Left cardiac atrium (tissue), 4 donors: ENCODE measurements at places on chromosomes 7 and 10. TPM values are rescaled to one million over a fixed set of nuclear protein-coding genes. Genes with fewer than 3 reads are reported as not detected.

The RBAK gene
- 10.6 TPM for total RNA-seq

The ABCA13 gene
- total RNA-seq: 0.05 TPM

The OPALIN gene
- total RNA-seq: not detected

The PRSS37 gene
- total RNA-seq: not detected

The CDCA7L gene
- 55.7 TPM for total RNA-seq

The IMPDH1 gene
- 31.2 TPM for total RNA-seq

The INSYN2A gene
- total RNA-seq: not detected

The C10orf95 gene
- not detected for total RNA-seq

The DPY19L1 gene
- total RNA-seq: 25.9 TPM

The POU6F2 gene
- 1.1 TPM for total RNA-seq

The SFRP5 gene
- total RNA-seq: 83.6 TPM

The HILPDA gene
- 9.7 TPM for total RNA-seq

The NEURL1 gene
- total RNA-seq: 0.39 TPM
